ENCODE measurements at places on chromosomes 6 and 20. TPM values are rescaled to one million over a fixed set of nuclear protein-coding genes. Genes with fewer than 3 reads are reported as not detected.

Gene FAM110A
- 31.9 TPM for total RNA-seq

Gene SLC22A1
- 6.1 TPM for total RNA-seq

Gene SAMD5
- 0.85 TPM for total RNA-seq

Gene EYS
- total RNA-seq = not detected

Gene PAK5
- total RNA-seq = not detected

Gene THBS2
- total RNA-seq = 9.4 TPM

Gene SEMG2
- total RNA-seq = not detected

Gene RIMS4
- not detected for total RNA-seq

Gene SLC32A1
- total RNA-seq = not detected

Gene TMEM217
- total RNA-seq = 0.32 TPM

Measured in spleen (tissue), 13 donors.